Renal pelvis (tissue), 12 donors: ENCODE measurements at places on chromosomes 6 and 20.
A peak's percentile ranks its signal among the peaks of the same experiment; 100 is the strongest.

GRCh38 chr20:15655295-15655874 lies 917.9 kb downstream of the KIF16B start:
- DNase-seq = no peak

DNA sequence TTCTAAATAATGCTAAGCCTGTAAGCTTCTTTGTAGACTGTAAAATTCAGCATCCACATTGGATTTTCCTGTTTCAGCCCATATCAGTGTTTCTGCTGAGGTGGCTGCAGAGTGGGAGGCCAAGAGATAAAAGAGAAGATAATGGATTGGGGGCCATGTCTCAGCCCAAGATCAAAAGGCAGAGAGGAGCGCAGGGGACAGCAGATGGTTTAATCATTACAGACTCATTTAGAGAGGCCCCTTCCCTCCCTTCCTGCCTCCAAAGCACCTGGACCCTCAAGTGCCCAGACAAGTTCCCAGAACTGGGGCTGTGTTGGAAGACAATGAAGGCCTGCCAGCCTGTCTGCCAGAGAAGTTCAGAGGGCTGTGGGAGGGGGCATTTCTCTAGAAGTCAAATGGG lies 20.4 kb upstream of the CTNNBL1 start:
- no peak for DNase-seq

- DNase-seq = peak; percentile 67
Measured at GRCh38 chr6:75493400-75494064, at the start of gene FILIP1. Gene FILIP1 (minus strand): TSS chr6:75493800. CDS start chr6:75414972, 78,828 bp downstream.

DNA sequence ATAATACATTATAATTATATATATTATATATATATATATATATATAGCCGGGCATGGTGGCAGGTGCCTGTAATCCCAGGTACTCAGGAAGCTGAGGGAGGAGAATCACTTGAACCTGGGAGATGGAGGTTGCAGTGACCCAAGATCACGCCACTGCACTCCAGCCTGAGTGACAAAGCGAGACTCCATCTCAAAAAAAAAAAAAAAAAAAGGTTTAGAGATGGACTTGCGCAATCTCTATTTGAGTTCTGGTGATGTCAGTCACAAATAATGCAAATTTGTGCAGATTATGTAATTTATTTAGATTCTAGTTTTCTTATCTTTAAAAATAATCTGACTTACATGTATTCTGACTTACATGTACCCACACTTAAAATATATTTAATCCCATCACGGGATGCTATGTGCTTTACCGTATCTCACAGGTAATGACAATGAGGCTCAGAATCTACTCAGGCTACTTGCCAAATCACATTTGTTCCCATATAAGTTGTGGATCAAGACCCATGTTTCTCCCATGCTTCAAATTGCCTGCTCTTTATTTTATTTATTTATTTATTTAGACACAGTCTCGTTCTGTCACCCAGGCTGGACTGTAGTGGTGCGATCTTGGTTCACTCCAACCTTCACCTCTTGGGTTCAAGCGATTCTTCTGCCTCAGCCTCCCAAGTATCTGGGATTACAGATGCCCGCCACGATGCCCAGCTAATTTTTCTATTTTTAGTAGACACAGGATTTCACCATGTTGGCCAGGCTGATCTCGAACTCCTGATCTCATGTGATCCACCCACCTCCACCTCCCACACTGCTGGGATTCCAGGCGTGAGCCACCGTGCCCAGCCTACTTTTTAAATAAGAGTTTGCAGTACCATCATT lies 7.6 kb upstream of the UST start:
- DNase-seq = no peak

GRCh38 chr6:72783035-72783434 lies 161.2 kb downstream of the KCNQ5 start:
- DNase-seq = no peak

DNA sequence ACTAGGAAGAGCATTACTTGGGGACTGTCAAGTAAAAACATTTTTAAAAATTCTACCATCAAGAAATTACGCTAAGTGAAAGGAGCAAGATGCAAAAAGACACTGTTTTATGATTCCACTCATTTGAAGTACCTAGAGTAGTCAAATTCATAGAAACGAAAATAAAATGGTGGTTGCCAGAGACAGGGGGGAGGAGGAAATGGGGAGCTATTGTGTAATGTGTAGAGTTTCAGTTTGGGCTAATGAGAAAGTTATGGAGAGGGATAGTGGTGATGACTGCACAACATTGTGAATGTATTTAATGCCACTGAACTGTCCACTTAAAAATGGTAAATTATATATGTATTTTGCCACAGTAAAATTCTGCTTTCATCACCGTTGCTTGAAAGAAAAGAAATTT lies 83.8 kb downstream of the UST start:
- DNase-seq = no peak

- no peak for DNase-seq
Measured at GRCh38 chr20:53448426-53448825, 145.2 kb downstream of the ZNF217 start.

GRCh38 chr6:163646133-163646532 lies 231.6 kb downstream of the QKI start:
- DNase-seq = no peak

- DNase-seq = peak; percentile 62
Measured at GRCh38 chr6:79438030-79438429, 99.2 kb downstream of the LCA5 start.

DNA sequence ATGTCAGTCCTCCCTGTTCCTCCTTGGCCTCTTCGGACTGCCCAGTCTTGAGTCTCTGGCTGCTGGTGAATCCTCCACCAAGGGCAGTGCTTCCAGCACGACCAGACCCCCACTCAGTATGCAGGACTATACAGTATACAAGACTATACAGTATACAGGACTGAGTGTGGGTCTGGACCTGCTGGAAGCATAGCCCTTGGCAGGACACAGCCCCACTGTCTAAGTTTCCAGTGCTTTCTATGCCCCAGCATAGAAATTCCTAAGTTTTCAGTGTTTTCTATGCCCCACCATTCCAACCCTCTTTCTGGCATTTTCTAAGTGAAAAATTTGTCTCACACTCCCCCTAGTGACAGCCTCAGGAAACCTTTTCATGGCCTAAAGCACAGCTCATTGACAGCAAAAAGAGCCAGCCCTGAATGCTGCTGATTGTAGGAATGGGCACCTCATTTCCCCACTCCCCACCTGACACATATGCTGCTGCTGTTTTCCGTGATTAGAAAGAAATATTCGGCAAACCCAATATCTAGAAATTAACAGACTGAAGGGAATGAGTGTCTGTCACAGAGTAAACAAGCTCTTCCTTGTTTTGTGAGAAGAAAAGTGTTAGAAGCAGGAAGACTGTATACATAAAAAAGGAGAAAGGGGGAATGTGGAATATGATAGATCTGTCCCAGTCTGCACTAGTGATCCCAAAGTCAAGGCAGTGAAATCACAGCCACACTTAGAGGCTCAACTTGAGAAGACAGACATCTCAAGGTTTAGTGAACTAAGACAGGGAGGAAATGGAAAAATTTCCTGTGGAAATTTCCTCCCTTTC lies 206.9 kb downstream of the IBTK start:
- peak; percentile 42 for DNase-seq

- no peak for DNase-seq
Measured at GRCh38 chr6:87473419-87473903, 687 bp downstream of the SLC35A1 start.
